ENCODE measurements at places on chromosomes 7 and 10.
A peak's percentile ranks its signal among the peaks of the same experiment; 100 is the strongest.

DNA sequence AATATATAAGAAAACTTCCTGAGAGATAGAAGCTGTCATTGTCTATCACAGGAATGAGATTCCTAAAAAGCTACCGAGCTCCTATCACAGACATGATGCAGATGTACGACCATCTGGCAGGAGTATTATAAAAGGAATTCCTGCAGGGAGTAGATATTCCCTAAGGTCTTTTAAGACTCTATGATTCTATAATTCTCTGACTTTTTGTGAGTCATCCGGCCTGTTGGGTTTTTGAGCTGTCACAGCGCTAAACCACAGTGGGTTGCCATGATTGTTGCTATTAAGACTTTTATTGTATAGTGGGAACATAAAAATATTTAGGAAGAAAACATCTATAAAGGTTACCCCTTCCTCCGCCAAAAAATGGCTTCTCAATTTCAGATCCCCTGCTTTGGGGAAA, 223.4 kb downstream of the BMPER start:
- no peak for DNase-seq

- no peak for DNase-seq
Measured at GRCh38 chr7:51301806-51302205, 14.8 kb downstream of the COBL start.

- DNase-seq, result no peak
Measured at GRCh38 chr7:39616138-39616537, 7.2 kb upstream of the RALA start.

DNA sequence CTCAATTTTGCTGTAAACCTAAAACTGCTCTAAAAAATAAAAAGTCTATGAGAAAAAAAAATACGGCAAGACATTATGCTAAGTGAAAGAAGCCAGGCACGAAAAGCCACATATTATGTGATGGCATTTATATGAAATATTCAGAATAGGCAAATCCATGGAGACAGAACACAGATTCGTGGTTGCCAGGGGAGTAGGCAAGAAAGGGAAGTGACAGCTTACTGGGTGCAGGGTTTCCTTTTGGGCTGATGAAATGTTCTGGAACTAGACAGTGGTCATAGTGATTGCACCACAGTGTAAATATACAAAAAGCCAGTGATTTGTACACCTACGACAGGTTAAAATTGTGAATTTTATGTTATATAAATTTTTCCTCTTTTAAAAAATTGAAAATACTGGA, 41.3 kb upstream of the GLI3 start:
- DNase-seq, result no peak

DNA sequence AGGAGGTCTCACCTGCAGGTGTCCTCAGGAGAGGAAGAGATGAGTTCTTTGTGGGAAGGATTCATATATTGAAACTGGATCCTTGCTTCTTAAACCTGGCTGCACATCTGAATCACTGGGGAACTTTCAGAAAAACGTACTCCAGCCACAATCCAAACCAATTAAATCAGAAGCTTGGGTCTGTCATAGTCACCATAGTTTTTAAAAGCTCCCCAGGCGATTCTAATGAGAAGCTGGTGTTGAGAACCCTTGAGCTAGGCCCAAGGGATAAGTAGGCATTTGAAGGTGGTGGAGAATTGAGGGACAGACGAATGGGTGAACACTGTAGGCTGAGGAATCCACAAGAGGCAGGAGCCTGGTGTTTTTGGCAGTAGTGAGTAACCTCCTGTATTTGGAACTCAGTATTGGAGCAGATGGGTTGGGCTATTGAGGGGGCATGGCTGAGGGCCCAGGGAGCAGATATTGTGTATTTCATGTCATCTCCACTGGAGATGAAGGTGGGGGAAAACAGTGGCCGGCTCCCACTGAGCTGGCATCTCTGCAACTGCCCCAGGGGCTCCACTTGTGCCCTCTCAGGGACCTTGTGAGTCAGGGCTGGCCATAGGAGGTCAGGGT, 14.5 kb downstream of the ADCYAP1R1 start:
- no peak for DNase-seq

- no peak for DNase-seq
Measured at GRCh38 chr10:91127341-91128082, 93.0 kb upstream of the PCGF5 start.

DNA sequence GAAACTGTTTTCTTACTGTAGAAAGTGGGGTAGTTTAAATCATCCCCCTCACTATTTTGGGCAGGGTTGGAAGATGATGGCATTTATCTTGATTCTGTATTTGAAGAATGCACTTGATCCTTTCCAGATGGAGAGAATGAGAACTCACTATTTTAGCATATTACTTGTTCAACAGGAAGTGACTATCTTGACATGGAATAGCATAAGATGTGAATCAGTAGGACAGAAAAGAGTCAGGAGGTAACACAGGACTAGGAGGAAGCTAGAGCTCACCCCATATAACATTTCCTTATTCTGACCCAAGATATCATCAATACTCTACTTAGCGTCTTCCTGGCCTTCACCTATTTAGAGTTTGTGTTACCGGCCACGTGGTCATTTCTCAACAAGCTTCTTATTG, 400.2 kb downstream of the PHTF2 start:
- no peak for DNase-seq

DNA sequence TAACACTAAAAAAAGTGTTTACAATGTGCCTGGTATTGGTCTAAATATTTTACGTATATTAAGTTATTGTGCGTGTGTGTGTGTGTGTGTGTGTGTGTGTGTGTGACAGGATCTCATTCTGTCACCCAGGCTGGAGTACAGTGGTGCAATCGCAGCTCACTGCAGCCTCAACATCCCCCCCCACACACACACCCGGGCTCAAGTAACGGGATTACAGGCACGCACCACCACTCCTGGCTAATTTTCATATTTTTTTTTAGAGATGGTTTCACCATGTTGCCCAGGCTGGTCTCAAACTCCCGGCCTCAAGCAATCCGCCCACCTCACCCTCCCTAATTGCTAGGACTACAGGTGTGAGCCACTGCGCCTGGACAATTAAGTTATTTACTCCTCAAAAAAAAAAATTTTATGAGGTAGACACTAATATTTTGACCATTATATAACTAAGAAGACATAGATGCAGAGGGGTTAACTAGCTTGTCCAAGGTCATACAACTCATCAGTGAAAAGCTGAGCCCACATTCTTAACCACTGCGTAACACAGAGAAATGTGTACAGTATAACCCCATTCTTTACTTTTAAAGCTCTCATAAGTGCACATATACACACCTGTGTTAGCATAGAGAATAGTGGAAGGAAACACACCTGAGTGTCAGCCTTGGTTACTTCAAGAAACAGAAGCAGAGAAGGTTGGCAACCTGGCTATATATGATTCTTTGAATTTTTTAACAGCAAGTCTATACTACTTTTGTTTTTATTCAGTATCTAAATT, 35.0 kb downstream of the DNAJC12 start:
- DNase-seq, result no peak

DNA sequence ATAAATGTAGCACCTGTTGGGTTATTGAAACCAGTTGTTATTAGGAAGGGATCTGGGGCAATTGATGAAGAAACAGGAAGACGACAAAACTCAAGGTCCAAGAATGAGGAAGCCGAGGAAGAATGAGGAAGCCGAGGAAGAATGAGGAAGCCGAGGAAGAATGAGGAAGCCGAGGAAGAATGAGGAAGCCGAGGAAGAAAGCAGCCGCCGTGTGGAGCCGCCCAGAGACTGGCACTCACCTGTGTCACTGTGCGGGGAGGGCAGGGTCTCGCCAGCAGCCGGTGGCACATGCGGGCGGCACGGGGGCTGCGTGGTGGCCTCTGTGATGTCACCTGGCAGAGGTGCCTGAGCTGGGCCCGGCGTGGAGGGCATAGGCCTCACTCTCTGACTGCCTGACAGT, 71.1 kb upstream of the CFAP46 start:
- no peak for DNase-seq

DNA sequence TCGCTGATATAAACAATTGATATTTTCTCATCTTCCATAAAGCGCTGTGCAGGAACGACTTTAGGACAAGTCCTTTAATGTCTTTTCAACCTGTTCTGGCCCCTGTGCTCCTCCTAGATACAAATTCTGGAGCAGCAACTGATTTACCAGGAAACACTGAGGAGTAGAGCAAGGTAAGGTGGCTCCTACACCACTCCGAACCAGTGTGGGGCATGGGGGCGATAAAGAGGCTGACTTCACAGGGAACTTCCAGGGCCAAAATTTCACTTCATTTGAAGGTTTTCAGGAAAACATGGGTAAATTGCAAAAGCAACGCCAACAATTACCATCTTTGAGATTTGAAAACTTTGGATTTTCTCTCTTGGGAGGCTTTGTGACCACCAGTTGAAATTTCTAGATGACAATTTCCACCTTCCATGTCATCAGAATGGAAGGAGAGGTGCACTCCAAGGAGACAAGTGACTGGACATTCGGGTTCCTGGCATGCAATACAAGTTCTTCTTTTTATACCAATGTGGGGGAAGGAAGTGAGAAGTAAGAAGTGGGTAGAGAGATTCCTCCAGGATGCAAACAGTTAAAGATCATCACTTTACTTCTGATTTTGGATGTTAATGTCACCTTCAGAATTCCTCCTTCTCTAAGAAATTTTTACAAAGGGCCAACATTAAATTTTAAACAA, 118.5 kb downstream of the FAM107B start:
- no peak for DNase-seq

- DNase-seq, result no peak
Measured at GRCh38 chr7:48360574-48360973, 189.3 kb downstream of the ABCA13 start.

DNA sequence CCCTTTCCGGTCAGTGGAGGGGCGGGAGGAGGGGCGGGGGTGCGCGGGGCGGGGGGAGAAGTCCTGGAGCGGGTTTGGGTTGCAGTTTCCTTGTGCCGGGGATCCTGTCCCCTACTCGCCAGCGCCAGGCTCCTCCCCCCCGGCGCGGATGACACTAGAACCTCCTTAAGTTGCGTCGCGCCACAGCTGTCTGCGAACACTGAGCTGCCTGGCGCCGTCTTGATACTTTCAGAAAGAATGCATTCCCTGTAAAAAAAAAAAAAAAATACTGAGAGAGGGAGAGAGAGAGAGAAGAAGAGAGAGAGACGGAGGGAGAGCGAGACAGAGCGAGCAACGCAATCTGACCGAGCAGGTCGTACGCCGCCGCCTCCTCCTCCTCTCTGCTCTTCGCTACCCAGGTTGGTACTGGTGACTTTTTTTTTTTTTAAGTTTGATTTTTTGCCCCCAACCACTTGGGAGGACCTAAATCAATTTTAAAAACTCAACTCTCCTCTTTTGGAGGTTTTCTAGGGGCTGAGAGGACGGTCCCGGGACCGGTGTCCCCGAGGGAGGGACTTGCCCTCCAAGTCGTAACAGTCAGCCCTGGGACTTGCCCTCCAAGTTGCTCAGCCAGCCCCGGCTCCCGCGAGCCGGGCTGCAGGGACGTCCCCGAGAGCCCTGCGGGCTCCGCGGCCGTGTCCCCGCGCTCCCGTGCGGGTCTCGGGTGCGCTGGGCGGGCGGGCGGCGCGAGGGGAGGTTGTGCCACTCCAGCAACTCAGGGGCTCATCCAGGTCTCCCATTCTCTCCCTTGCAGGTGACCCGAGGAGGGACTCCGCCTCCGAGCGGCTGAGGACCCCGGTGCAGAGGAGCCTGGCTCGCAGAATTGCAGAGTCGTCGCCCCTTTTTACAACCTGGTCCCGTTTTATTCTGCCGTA, at the start of gene GATA3:
Gene GATA3, plus strand, starts transcription at position 195 of the 914 bp plus-strand sequence. CDS start 968 bp downstream, outside the sequence.
- peak; percentile 82 for DNase-seq

DNA sequence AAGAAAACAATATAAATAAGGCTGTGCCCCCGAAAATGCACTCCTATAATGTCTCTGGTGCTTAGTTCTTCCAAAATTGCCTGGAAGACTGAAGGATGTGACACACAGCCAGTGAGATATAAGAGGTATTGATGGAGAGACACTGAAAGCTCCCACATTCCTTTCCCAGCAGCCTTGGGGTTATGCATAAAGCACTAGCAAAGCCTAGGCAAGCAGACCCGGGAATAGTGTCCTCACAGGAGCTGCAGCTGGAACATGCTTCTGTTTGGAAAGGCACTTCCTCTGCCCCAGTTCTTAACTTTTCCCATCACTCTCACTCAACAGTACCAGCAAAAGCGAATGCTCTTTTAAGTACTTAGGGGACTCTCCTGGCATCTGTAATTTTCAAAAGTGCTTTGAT, 178.0 kb downstream of the AMPH start:
- DNase-seq, result no peak

DNA sequence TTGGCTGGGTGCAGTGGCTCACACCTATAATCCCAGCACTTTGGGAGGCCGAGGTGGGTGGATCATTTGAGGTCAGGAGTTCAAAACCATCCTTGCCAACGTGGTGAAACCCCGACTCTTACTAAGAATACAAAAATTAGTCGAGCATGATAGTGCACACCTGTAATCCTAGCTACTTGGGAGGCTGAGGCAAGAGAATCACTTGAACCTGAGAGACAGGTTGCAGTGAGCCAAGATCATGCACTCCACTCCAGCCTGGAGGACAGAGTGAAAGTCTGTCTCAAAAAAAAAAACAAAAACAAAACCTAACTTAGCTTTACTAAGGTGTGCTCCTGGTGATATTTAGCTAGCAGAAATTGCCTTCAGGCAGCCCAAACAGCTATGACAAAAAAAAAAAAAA, 24.3 kb upstream of the VDAC2 start:
- no peak for DNase-seq

DNA sequence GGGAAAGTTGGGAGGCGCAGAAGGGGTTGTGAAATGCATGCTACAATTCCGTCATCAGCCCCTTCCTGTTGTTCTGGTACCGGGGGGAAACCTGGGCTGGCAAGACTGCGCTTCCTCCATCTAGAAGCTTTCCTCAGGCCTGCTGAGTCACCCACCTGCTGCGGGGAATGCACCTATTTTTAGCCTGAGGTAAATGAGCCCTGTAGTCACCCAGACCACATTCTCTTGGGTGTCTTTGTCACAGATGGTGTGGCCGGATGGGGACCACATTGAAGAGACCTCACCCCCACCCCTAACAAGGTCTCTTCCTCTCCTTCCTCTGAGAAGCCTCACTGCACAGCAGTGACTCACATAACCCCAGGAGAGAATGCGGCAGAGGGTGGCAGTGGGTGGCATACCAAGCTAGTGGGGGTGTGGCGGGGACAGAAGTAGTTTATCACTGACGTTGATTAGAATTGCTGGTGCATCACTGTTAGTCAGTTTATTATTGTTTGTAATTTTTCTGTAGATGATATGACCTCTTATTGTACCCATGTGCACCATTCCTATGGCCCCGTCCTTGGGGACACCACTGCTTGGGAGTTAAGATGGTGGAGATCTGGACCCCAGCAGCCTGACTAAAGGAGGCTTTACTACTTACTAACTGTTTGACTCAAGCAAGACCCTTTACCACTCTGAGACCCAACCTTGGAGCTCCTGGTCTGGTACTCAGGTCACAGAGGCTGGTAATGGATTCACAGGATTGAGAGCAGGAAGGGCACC, 83.0 kb upstream of the DUSP5 start:
- peak; percentile 77 for DNase-seq

DNA sequence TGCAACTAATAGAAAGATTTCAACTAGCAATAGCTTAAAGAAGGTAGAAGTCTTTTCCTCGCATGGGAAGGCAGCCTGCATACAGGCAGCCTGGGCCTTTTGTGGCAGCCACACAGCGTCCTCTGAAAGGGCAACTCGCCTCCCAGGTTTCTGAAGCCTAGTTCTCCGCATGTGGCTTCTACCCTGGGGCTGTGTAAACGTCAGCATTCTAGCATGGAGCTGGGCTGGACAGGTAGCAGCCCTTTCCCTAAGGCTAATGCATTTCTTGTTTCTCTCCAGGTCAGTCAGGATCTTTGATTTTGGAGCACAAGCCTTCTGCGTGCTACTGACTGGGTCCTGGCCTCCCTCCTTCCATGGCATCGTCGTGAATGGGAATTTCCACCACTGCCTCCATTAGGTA, 23.8 kb upstream of the SEC61G start:
- DNase-seq, result no peak

GRCh38 chr7:44415047-44415446, 75.4 kb downstream of the NUDCD3 start:
- DNase-seq, result no peak

- no peak for DNase-seq
Measured at GRCh38 chr10:102122450-102122849, 2.3 kb upstream of the LDB1 start.

All from effector CD4-positive, alpha-beta T cell (primary cell).